Activated T-helper 1 cell treated with anti-CD3 and anti-CD28 coated beads, Interleukin-2, amount 50 U/mL, for 16 hours (primary cell): ENCODE measurements at places on chromosomes 6 and 20.

DNA sequence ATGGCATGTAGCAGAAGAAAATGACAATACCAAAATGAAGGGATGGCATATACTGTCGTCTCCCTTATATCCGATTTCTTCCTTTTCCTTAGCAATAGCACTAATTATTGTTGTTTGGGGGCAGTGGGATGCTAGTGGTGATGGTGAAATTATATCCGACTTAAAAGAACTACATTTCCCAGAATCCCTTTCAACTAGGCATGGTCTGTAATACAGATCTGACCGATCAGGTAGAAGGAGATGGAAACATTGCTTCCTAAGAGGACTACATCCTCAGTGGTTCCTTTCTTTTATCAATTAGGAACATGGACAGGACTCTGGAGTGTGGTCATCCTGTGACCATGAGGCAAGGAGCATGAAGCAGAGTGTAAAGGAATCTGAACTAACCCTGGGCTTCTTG, 532.6 kb downstream of the CBLN4 start:
- no peak for DNase-seq

DNA sequence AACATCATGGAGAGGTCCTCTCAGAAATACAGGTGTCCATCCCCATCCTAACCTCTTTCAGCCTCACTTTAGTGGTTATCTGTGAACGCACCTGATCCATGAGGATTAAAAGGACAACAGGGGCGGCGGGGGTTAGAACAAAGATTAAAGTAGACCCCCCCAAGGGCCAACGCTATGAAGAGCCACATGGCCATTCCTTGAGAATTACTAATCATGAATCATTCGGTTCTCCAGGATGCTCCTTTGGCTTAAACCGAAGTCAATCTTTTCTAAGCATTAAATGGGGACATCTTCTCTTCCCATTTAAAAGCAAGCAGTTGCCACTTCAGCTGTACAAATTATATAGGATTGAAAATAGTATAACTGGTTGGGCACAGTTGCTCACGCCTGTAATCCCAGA, 212.4 kb downstream of the GMPR start:
- no peak for DNase-seq

- no peak for DNase-seq
Measured at GRCh38 chr6:33567836-33568235, 12.2 kb downstream of the BAK1 start.

DNA sequence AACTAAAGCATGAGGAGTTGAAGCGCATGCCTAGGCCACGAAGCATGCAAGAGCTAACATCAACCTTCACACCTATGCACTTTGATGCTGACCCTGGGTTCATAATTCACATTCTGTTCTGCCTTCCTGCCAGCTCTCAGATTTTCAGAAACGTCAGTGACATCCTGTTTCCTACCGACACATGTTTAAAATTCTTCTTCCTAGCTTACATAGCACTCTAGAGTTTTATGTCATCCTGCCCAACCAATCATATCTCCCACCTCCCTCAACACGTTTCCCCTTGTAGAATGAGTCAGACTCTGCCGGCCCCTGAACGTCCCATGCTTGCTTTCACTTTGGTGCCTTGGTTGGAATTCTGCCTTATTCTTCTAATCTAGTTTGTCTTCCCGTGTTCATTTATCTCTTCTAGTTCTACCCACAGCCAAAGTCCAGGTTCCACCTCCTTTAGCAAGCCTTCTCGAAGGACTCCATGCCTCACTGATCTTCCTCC, 97.2 kb upstream of the MAP7 start:
- peak; percentile 7 for DNase-seq
